ENCODE measurements at places on chromosomes 7 and 10. TPM values are rescaled to one million over a fixed set of nuclear protein-coding genes. Genes with fewer than 3 reads are reported as not detected.

CFAP70 gene
- total RNA-seq, result 0.18 TPM

OR6B1 gene
- total RNA-seq, result not detected

TRIM73 gene
- total RNA-seq, result 0.36 TPM

XPNPEP1 gene
- total RNA-seq, result 87.8 TPM

ABCC2 gene
- 0.32 TPM for total RNA-seq

ARMC10 gene
- 27.1 TPM for total RNA-seq

TRPV5 gene
- not detected for total RNA-seq

RNF148 gene
- total RNA-seq, result 0.32 TPM

EXOSC1 gene
- total RNA-seq, result 26.2 TPM

GIMAP7 gene
- not detected for total RNA-seq

JAKMIP3 gene
- 0.16 TPM for total RNA-seq

MEOX2 gene
- 0.81 TPM for total RNA-seq

THSD7A gene
- 3.1 TPM for total RNA-seq

PPP1R17 gene
- not detected for total RNA-seq

SMO gene
- total RNA-seq, result 16.6 TPM

GRID2IP gene
- not detected for total RNA-seq

SPDYE16 gene
- not detected for total RNA-seq

GLI3 gene
- total RNA-seq, result 3.1 TPM

ASB10 gene
- total RNA-seq, result not detected

TCERG1L gene
- total RNA-seq, result not detected

LRRTM3 gene
- total RNA-seq, result not detected

LLCFC1 gene
- total RNA-seq, result not detected

ENO4 gene
- total RNA-seq, result not detected

HOXA4 gene
- not detected for total RNA-seq

ELFN1 gene
- 0.65 TPM for total RNA-seq

PGAM2 gene
- not detected for total RNA-seq

CDK14 gene
- 17.7 TPM for total RNA-seq

LDB3 gene
- 0.18 TPM for total RNA-seq

OR6V1 gene
- not detected for total RNA-seq

CUTC gene
- total RNA-seq, result 18.5 TPM

FAM25A gene
- not detected for total RNA-seq

PRSS37 gene
- total RNA-seq, result not detected

SPDYE6 gene
- not detected for total RNA-seq

FKBP6 gene
- total RNA-seq, result not detected
